Vagina (tissue), 2 donors: ENCODE measurements at places on chromosomes 6 and 20.

- DNase-seq: no peak
Measured at GRCh38 chr20:45639687-45640086, 8.6 kb upstream of the WFDC9 start.

DNA sequence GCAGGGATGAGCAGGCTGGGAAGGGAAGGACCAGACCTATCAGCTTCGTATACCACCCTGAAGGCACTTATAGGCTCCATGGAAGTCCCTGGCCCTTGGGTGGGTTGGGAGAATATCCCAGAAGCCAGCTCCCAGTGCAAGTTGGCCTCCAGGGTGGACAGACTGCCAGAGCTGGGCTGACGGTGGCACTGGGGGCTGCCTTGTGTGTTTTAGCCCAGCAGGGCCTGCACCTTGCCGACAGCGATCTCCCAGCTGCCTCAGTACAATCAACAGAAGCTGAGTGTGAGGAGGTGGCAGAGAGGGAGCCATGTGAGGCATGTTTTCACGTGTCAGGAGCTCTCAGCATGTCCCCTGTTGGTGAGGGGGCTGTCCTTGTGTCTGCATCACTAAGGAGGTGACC lies 159.5 kb downstream of the VEGFA start:
- DNase-seq: no peak

DNA sequence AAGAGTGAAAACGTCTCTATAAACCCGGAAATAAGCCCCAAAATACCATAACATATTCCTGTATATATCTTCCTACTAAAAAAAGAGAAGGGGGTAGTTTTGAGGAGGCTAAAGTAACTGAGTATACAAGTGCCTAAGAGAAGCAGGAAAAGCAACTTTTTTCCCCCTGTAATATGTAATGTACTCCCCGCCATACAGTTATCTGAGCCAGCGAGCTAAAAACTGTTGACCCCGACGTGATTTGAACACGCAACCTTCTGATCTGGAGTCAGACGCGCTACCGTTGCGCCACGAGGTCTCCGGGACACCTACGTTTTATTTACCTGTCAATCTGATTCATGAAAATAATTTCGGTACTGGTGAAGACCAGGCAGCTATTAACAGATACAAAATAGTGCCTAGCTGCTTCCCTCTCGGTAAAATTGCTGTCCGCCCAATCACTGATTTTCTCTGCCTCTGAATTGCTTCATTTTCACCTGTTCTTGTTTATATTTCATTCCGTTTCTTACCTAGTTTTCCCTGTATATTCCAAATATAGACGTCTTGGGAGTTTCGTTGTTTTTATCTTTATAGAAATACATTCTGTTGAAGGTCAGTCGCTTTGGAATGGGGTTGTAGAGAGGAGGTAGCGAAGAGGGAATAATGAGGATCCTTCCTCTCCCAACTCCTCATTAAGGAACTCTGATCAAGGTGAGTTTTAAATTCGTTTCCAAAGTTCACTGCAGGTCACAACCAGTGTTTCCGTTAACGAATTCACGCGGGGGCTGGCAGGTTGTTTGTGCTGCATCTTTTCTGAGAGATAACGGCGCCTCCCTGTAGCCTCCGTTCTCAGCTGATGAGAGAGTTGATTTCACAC lies 33.6 kb upstream of the BTN3A2 start:
- DNase-seq: no peak

DNA sequence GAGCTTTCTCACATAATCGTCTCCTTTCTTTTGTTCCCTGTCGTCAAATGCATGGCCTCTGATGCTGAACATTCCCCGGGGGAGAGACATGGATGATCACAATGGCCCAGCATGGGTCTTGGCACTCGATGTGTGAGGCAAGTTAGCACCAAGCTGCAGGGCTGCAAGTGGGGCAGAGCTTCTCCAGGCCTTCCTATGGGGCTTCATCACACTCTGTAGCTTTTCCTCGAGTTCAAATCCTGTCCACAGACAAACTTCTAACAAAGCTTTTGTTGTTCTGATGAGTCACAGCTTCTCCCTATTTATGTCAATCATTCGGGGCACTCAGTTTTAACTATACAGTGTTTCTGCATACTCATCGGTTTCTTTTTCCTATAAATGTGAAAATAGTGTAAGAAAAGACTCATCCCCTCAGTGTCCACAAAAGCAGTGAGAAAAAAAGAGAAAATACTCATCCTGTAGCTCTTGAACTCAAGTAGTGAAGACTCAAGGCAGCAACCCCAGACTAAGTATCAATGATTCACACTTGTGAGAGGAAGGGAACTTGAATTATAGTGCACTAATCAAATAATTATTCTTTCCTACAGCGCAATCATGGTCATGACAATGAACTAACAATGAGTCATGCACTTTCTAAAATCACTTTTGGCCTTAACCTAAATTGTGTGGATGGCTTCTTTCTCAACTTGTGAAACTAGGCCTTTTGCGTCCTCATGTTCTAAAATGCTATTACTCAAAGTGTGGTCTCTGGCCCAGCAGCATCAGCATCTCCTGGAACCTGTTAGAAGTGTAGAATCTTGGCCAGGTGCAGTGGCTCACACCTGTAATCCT lies 68.4 kb upstream of the NOX3 start:
- no peak for DNase-seq

GRCh38 chr20:4282550-4282949 lies 267.2 kb upstream of the RNF24 start:
- DNase-seq: no peak

GRCh38 chr6:78533426-78533825 lies 333.9 kb upstream of the IRAK1BP1 start:
- no peak for DNase-seq

GRCh38 chr6:160730911-160731310 lies 28.9 kb downstream of the PLG start:
- no peak for DNase-seq

GRCh38 chr20:33732166-33732970 lies 572 bp downstream of the ZNF341 start:
- no peak for DNase-seq

GRCh38 chr20:10047427-10047826 lies 12.6 kb downstream of the ANKEF1 start:
- DNase-seq: no peak

DNA sequence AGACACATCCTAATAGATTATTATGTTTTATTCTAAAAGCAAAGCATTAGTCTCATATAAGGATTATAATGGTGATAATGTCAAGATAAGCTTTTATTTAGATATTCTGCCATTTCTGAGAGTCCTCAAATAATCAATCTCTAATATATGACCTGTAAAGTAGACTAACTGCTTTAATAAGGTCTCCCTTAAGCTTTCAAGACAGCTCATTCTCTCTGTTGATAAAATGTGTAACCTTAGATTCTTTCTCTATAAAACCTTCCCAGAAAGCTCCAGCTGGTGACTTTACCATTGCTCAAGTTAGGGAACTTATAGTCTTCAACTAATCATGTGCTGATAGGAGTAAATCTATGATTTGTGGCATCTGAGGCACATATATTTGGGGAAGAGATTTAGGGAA lies 457.8 kb downstream of the MEI4 start:
- DNase-seq: no peak

DNA sequence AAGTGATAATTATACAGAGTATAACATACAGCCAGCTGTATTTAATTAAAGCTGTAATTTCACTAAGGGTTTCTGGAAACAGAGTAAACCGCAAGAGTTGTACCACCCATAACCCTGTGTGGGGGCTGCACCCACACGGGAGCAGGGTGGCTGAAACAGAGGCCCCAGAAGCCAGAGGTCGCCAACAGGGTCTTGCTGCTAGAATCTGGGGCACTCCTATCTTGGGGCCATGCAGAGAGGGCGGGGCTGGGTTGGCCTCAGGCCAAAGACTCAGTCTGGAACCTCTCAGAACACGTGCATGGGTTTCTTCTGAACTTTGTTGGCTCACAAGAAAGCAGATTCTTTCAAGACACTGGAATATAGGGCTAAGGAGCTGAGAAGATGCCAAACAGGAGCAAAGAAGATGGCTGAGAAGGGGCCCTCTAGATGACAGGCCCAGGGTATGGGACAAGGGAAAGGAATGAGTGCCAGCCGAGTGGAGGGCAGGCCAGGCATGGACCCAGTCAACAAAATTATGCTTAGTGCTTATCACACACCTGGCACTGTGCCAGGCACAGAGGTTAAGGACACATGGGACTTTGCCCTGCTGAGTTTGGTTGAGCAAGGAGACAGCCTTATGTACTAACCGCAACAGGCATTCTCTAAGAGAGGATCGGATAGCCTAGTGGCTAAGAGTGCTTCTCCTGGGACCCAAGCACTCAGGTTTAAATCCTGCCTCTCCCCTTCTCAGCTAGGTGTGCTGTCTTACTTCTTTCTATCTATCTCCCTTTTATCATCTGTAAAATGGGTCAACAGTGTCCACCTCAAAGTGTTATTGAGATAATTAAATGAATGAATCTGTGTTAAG lies 96.6 kb upstream of the FOXP4 start:
- no peak for DNase-seq

- no peak for DNase-seq
Measured at GRCh38 chr6:107972413-107973096, 14.5 kb upstream of the SEC63 start.

GRCh38 chr20:14950633-14951032 lies 613.2 kb upstream of the FLRT3 start:
- no peak for DNase-seq

DNA sequence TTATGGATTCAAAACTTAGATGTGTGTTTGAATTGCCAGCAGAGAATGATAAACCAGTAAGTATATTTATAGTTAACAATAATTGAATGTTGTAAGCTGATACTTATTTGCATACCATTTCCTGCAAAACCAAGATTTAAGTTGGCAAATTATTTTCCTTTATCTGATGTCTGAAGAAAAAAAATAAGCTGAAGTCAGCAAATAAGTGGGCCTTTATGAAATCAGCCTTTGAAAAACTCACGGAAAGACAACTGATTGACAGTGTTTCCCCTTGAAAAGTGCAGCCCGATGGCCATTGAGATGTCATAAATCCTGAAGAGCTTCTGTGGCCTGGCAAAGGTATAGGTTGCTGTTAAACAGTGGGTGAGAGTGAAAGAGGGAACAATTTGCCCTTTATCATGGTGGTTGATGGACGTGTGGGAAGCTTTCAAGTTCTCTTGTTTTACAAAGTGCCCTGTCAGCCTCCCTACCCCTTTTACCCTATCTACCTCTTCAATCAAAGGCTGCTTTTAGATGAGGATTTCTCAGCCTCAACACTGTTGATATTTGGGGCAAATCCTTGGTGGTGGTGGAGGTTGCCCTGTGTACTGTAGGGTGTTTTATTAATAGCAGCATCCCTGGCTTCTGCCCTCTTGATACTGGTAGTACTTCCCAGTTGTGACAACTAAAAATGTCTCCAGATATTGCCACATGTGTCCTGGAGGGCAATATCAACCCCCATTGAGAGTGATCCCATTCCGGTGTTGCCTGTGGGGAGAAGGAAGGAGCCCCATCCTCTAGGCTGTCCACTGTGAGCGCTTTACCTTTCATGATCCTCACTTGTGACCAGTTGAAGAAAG lies 50.2 kb downstream of the VAPB start:
- no peak for DNase-seq

- DNase-seq: no peak
Measured at GRCh38 chr20:57445298-57445697, 54.1 kb downstream of the RBM38 start.

GRCh38 chr20:62363920-62364851 lies 2.9 kb downstream of the LAMA5 start:
- no peak for DNase-seq

DNA sequence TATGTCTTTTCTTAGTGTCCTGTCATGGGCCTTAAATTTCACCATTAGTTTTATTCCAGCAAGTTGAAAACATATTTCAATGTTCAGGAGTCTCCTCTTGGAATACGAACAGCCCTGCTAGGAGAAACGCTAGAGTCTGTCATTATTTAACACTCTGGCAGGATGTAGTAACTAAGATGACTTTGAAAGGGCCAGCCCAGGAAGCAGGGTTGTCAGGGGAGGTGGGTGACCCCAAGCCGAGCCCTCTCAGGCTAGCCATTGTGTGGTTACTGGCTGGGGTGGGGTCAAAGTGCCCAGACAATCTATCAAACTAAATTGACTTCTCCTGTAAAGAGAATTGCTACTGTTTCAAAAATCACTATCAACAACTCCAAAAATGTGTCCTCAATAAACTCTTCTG lies 67.8 kb downstream of the LY86 start:
- DNase-seq: no peak

- no peak for DNase-seq
Measured at GRCh38 chr6:36110050-36110449, 20.3 kb upstream of the MAPK13 start.

GRCh38 chr20:50498071-50498776 lies 12.0 kb upstream of the PTPN1 start:
- no peak for DNase-seq

- DNase-seq: no peak
Measured at GRCh38 chr6:52300489-52300931, 16.0 kb upstream of the MCM3 start.

DNA sequence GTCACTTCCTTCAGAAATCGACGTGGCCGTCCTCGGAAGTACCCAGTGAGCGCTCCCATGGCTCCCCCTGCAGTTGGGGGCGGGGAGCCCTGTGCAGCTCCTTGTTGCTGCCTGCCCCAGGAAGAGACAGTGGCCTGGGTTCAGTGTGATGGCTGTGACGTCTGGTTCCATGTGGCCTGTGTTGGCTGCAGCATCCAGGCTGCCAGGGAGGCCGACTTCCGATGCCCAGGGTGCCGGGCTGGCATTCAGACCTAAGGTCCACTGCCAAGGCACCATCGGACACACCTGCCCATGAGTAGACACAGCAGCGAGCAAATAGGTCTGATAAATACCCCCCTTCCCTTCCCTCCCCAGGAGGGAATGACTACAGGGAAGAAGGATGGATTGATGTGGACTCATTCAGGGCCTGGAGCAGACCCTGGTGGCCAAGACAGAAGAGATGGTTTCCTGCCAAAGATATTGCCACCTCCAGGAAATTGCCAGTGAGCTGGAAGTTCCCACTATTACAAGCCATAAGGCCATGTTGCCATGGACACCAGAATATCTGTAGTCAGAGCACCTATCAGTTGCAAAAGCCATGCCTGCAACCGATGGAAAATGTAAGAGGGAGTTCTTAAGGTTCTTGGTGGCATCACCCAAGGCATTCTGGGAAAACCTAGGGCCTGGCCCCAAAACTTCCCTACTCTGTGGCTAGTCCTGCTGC lies 4.2 kb downstream of the TCF19 start:
- no peak for DNase-seq

DNA sequence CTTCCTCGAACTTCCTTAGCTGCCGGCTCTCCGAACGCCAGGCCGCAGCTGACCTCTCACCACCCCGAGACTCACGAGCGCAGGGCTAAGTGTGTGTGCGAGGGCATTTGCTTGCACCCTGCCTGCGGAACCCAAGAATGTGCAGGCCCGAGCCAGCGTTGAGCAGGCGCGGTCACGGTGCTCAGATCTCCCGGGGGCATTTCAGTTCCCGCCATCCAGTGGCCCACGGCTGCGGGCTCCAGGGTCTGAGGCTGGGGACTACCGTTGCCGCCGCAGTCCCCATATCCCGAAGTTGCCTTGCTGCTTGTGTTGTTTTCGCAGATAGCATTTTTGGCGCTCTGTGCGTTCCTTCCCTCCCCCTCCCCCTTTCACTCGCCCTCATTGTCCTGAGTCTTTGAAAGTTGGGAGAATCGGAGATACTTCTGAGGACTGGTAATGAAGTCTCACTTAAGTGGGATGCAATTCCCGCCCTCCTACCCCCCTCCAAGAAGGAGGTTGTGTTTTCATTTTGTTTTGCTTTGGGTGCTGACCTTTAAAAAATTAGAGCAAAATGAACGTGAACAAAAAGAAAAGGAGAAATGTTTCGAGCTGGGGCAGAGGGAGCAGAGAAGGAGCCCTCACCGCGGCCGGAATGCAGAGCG lies 1.7 kb downstream of the NR2E1 start:
- DNase-seq: no peak

GRCh38 chr6:110404607-110405006 lies 10.8 kb downstream of the DDO start:
- DNase-seq: no peak
